ENCODE measurements at places on chromosomes 7 and 10.

GRCh38 chr10:129122846-129123245 is 344.2 kb upstream of the MGMT start:
- DNase-seq: no peak

- DNase-seq: no peak
Observed at GRCh38 chr7:79668292-79668691, 214.8 kb upstream of the MAGI2 start.

DNA sequence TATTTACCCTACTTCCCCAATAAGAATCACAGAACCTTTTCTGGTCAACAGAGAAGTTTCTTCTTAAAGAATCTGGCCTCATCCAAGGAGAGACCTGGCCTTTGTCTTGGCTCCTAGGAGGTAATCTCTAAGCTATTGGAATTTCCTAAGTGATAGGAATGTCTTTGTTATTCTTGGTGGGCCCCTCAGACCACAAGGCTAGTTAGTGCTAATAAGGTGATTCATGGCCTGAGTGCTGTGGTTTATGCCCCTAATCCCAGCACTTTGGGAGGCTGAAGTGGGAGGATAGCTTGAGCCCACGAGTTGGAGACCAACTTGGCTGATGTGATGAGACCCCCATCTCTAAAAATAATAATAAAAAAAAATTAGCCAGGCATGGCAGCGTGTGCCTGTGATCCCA is 60.0 kb upstream of the CYP2C18 start:
- DNase-seq: no peak

GRCh38 chr10:132537684-132538001 is at the start of gene INPP5A:
TSS of gene INPP5A (plus strand) at chr10:132537787. CDS start at chr10:132538097, 310 bp downstream.
- no peak for DNase-seq

DNA sequence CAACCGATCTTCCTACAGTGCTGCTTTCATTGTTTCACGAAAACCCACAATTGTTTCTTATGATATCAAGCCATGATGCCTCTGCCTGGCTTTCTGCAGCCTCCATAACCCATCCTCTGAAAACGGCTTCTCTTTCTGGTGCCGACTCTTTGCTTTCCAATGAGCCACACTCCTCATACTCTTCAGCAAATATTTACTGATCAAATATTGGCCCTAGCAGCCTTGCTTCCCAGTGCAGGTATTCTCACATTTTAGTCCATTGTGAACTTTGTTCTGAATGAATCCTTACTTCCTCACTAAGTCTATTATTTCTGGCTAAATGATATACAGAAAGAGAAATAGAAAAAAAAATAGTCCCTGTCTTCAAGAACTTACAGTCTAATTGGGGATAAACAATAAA is 35.5 kb downstream of the LAMB1 start:
- no peak for DNase-seq

- no peak for DNase-seq
Observed at GRCh38 chr10:75180592-75180991, 30.0 kb upstream of the VDAC2 start.

GRCh38 chr7:92837000-92837749 is 802 bp upstream of the CDK6 start:
- no peak for DNase-seq

DNA sequence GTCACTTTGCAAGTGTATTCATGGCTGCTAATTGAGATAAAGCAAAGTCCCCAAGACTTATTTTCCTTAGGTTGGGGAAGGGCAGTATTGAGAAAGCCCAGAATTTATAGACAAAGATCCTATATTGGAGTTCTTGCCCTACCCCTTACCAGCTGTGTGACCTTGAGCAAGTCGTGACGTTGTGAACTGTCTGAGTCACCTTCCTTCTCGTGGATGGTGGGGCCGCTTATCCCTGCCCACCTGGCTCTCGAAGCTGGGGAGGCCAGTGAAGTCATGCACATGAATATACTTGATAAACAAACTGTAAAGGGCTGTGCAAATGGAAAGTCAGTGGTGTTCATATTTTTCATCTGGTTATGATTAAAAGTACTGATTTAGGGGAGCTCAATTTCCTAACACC is 127.4 kb downstream of the TACC2 start:
- no peak for DNase-seq

GRCh38 chr10:75530299-75530698 is 98.9 kb downstream of the LRMDA start:
- DNase-seq: no peak

GRCh38 chr7:139541600-139542307 is 18.3 kb downstream of the CLEC2L start:
- DNase-seq: no peak

DNA sequence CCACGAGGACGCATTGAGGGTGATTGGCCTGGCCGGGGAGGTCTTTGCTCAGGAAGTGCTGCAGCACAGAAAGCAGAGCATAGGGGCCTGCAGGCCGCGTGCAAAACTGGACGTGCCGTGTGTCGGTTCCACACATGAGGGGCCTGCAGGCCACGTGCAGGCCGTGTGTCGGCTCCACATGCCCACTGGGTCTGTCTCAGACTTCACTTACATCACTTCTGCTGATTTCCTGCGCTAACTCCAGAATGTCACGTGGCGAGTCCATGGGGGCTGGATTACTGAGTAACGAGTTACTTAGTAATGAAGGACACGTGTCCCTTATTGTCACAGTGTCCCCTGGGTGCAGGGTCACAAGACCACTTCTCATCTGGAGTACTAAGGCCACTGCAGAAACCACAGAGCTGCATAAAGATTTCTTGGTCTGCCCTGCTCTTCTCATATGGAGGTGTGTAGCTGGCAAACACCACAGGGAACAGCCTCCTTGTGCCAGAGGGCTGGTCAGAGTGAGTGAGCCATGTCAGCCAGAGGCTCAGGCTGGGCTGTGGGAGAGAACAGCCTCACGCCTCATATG is 60.8 kb downstream of the GDI2 start:
- no peak for DNase-seq

- DNase-seq: no peak
Observed at GRCh38 chr10:14742382-14742781, 32.3 kb downstream of the FAM107B start.

GRCh38 chr7:106603346-106603745 is 57.6 kb downstream of the CCDC71L start:
- no peak for DNase-seq

- DNase-seq: no peak
Observed at GRCh38 chr10:130048081-130048480, 62.5 kb downstream of the C10orf143 start.

- no peak for DNase-seq
Observed at GRCh38 chr7:150520145-150520544, 5.5 kb downstream of the GIMAP7 start.

GRCh38 chr10:85490431-85490830 is 876.2 kb downstream of the GRID1 start:
- no peak for DNase-seq

DNA sequence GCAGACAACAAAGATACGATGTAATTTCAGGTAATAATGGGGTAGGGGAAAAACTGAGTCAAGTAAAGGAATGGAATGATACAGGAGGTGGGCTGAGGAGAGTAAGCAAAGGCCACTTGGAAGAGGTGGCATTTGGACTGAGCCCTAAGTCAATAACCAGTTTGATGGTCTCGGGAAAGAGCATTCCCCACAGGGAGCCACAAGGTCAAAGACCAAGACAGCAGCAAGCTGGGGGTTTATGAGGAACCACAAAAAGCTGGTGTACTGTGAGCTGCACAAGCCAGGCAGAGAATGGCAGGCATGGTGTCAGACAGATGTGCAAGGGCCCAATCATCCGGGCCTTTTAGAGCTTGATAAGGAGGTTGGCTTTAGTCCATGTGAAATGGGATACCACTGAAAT is 98.7 kb downstream of the NOC3L start:
- no peak for DNase-seq

DNA sequence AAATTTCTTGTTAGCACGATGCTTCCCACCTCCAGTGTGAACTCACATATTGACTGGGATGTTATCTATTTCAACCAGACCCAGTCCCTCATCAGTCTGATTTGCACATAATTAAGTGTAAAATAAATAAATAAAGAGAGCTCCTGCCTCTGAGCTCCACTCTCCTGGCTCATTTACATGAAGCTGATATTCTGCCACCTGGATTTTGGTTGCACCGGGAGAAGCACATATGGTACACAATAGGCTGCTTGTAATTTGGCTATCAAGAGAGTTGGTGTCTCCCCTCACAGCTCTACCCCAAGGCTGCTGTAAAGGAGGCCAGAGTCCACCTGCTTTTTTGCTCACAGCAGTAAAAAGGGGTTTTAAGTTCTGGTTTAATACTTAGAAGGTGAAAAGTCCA is 610.5 kb downstream of the KCNMA1 start:
- DNase-seq: no peak

- DNase-seq: no peak
Observed at GRCh38 chr10:88850712-88851111, 932 bp downstream of the ANKRD22 start.

DNA sequence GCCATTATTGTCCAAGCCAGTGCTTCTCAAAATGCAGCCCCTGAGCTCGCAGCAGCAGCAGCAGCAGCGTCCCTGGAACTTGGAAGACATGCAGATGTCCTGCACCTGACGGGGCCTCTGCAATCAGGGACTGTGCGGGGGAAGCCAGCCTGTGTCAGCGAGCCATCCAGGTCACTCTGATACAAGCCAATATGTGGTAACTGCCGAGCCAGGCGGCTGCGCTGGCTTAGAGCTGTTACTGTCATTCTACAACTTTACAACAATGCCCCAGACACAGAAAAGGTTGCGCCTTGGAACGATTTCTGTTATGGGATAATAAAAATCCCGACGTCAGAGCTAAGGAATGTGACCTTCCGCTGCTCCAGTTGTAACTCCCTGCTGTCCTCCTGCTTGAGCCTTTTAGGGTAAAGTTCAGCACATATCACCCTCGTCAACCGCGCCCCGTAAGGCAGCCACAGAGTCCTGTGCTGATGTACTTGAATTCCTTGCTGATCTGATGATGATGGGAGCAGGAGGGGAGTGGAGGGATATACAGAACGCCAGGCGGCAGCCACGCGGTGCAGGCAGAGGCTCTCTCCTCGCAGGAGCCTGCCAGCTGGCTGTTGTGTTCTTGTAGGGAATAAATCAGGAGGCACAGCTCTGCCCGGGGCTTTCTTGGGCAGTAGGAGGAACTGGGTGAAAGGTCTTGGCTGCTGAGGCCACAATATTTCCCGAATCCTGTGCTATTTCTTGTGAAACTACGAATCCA is 20.0 kb upstream of the CRYGN start:
- DNase-seq: no peak

DNA sequence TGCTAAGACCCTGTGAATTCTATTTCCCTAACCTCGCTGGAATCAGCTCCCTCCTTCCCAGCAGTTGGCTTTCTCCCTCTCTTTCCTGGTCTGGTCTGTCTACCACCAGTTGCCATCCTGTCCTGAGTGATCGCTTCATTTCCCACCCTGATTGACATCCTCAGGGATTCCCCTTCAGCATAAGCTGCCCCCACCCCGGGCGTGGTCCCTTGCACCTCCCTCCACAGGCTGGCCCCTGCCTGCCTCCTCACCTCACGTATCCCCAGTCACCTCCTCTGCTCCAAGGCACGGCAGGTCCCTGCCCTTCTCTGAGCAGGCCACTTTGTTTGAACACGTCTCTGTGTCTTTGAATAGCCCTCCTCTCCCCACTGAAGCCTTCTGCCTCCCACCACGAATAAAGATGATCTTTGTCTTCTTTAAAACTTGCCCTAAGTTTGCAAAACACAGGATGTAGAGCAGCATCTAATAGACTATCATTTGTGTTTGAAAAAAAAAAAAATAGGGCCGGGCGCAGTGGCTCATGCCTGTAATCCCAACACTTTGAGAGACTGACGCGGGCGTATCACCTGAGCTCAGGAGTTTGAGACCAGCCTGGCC is 233.5 kb downstream of the CUX1 start:
- no peak for DNase-seq

DNA sequence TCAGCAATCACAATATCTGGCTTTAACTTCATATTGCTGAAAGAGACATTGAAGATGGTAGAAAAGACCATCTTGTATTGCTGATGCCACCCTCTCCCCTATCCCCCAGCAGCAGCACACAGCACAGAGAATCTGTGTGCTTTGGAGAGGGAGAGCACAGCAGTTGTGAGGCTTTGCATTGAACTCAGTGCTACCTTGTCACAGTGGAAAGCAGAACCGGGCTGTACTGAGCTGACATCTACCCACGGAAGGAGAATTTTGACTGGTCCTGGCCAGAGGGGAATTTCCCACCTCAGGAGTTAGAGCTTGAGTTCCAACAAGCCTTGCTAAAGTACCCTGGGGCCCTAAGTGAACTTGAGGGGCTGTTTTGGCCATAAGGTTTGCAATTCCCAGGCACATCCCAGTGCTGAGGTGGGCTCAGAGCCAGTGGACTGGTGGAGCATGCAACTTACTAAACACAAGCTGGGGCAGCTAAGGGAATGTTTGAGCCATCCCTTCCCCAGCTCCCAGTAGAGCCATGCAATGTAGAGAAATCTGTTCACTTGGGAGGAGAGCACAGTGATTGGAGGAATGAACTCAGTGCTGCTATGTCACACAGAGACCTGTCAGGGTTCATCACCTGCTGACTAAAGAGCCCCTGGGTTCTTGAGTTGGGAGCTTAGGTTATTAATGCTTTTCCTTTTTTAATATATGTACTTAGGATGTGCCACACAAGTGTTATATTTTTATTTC is 62.1 kb downstream of the OR13A1 start:
- no peak for DNase-seq

DNA sequence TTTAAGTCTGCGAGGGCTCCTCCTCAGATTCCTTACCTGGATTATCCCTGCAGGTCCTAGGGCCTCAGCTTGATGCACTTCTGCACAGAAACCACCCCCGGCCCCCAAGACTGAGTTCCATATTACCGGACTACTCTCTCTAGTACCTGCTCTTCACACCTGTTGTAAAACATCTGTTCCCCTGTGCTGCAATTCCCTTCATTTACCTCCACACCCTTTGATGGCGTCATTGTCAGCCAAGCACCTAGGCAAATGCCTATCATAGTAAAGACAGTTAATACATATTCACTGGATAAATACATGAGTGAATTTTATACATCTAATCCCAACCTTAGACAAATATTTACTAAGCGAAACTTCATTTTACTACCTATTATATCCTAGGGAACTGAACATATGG is 275.5 kb downstream of the PLXDC2 start:
- no peak for DNase-seq

- DNase-seq: no peak
Observed at GRCh38 chr7:116348346-116348745, 138.0 kb downstream of the TES start.

DNA sequence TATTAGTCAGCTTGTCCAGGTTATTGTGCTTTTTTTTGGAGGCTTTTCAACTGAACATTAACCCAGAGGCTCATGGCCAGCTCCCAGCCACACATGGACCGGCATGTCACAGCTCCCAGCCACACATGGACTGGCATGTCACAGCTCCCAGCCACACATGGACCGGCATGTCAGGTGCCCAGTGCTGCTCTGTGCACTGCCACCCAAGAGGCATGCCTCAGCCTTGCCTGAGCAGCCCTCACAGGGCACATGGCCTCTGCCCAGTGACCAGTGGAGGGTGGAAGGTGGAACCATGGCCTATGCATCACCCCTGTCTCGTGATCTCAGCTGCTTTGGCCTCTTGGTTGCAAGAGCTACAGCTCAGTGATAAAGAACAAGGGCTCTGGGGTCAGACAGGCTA is 119.8 kb downstream of the OAT start:
- no peak for DNase-seq

DNA sequence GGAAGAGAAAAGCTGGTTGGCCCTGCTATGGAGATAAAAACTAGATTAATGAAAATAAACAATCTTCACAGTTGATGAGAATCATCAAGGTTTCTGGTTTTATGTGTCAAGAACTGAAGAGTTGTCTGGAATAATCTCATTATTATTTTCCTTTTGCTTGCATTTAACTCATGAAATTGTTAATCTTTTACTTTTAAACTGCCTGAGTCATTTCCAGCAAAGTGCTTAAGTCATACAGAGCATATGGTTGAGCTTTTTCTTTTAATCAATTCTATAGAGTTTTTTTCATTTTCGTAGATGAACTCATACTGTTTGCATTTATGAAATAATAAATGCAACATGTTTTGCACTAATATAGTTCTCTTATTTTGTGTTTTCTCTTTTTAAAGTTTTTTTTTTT is 747.9 kb downstream of the NXPH1 start:
- no peak for DNase-seq
